GOT3 (cell line): ENCODE measurements at places on chromosomes 6 and 20.

DNA sequence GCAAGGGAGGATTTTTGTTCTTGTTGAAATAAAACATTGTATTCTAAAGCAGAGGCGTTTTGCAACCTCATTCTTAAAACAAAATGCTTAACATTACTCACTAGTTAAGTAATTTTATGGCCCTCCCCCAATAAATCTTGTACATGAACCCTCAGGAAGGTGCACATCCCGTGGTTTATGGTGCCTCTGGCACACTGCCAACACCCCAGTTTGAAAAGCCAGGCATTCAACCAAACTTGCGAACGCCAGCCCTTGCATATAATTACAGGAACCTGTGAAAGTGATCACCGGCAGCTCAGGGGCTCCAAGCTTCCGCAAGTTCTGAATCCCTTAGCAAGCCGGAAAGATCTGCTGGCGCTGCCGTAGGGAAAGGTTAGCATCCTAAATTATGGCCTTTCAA is 1109.0 kb upstream of the FLRT3 start:
- no peak for DNase-seq

DNA sequence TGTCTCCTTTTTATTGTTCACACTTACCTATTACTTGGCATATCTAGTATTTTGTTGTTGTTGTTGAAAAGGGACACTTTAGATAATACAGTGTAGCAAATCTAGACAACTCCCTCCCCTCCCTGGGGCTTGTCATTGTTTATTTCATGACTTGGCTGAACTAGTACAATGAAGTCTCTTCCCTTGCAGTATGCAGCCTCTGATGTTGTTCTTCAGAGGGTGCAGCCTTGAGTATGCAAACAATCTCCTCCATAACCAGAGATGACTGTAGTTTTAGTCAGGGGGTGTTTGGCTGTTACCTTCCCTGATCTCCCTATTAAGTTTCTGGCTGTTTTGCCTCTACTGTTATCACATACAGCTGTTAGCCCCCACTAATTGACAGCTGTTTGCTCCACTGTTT is 315.4 kb upstream of the RUNX2 start:
- no peak for DNase-seq

DNA sequence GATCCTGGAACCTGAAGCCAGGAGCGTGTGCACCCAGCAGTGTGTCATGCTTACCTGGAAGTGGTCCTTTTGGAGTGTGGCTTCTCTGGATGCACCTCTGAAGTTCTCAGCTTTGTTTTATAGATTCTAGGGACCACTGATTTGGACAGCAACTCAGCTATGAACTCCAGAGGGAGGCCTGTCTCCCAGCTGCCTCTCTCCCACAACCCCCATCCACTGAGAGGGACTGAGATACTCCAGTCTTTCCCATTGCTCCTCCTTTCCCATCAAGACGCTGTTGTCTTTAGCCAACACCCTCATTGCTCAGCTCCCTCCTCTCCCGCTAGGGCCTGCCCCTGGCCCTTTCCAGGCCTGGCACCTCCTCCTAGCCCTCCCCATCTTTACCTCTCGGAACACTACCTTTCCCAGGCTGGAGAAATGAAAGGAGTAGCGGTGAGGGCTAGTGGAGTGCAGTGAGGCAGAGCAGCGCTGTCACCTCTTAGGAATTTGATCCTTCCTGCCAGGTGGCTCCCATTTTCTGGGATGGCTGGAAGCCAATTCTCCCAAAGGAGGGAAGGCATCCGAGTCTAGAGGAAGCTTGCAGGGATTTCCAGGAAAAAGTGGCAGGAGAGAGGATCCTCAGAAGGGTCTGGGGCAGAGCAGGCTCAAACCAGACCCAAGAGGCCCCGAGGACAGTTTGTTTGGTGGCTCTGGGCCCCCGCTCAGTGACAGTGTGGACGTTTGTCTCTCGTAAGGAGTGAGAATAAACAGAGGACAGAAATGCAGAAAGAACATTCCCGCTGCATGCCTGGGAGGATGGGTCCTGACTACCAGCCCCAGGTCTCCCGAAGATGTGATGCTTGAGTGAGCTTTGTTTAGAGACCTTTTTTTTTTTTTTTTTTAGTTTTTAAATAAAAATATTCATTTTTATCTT is at the start of gene LRRN4:
TSS of gene LRRN4 (minus strand) at position 285 of the 913 bp plus-strand sequence. CDS start 1,261 bp downstream, outside the sequence.
- DNase-seq = no peak

- peak; percentile 61 for DNase-seq
Observed at GRCh38 chr6:134173936-134174671, 121.7 kb upstream of the SLC2A12 start.

DNA sequence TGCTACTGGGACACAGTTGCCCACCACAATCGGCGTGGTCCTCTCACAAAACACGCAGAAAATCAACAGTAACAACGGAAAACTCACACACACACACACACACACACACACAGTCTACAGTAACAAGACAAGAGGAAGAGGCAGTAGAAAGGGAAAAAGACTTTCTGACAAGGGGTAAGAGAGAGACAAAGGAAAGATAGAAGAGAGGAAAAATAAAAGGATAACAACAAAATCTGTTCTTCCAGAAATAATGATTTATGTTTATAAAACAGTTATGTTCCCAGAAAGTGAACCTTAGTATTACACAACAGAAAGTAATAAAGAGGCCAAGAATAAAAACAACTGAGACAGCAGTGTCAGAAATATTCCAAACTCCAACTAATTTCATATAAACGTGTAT is 2.9 kb downstream of the RANBP9 start:
- no peak for DNase-seq

DNA sequence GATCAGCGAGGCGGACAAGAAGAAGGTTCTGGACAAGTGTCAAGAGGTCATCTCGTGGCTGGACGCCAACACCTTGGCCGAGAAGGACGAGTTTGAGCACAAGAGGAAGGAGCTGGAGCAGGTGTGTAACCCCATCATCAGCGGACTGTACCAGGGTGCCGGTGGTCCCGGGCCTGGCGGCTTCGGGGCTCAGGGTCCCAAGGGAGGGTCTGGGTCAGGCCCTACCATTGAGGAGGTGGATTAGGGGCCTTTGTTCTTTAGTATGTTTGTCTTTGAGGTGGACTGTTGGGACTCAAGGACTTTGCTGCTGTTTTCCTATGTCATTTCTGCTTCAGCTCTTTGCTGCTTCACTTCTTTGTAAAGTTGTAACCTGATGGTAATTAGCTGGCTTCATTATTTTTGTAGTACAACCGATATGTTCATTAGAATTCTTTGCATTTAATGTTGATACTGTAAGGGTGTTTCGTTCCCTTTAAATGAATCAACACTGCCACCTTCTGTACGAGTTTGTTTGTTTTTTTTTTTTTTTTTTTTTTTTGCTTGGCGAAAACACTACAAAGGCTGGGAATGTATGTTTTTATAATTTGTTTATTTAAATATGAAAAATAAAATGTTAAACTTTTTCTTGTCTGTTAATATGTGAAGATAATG is 2.2 kb downstream of the HSPA1B start:
- DNase-seq = no peak

GRCh38 chr6:162630069-162630468 is 97.5 kb downstream of the PRKN start:
- no peak for DNase-seq

GRCh38 chr6:127547904-127548649 is 28.9 kb upstream of the C6orf58 start:
- DNase-seq = no peak

- no peak for DNase-seq
Observed at GRCh38 chr20:25226433-25227316, 21.2 kb upstream of the PYGB start.

DNA sequence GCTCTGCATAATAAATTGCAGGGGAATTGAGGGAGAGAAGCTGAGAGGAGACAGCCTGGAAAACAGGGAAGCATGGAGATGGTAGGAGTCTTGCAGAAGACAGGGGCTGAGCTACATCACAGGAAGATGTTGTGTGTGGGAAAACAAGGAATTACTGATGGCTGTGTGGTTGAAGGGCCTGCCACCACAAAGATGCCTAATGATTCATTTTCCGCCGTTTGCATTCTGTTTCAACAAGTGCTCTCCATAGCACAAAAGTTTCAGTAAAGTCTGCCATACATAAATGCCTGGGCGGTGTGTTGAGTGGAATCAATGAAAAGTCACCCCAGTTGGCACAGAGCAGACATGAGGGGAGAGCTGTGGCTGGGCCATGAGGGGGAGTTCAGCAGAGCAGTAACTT is 5.6 kb upstream of the KLHL31 start:
- DNase-seq = no peak
